Fibroblast of lung (primary cell): ENCODE measurements at places on chromosomes 7 and 10.

- no peak for DNase-seq
- H3K36me3 ChIP-seq, result no peaks in the 10 kb centered on the region
- H3K27me3 ChIP-seq, result no peaks in the 10 kb centered on the region
- no peaks in the 10 kb centered on the region for H3K4me1 ChIP-seq
- no peak overlapping the region for H3K27ac ChIP-seq
Observed at GRCh38 chr10:81909453-81909852, 34.5 kb downstream of the NRG3 start.

- no peak overlapping the region for H3K27ac ChIP-seq
- no peaks in the 10 kb centered on the region for H3K4me1 ChIP-seq
- DNase-seq, result peak; percentile 75
- H3K36me3 ChIP-seq, result no peaks in the 10 kb centered on the region
- H3K4me3 ChIP-seq, result no peak overlapping the region
Observed at GRCh38 chr7:123615344-123615743, 13.7 kb downstream of the ASB15 start.

GRCh38 chr10:9222917-9223316 is 1168.4 kb downstream of the GATA3 start:
- H3K4me1 ChIP-seq, result no peaks in the 10 kb centered on the region
- no peak overlapping the region for H3K4me3 ChIP-seq
- no peak overlapping the region for H3K27ac ChIP-seq
- DNase-seq, result peak; percentile 60

GRCh38 chr7:96136600-96137239 is 185.2 kb downstream of the SLC25A13 start:
- DNase-seq, result no peak
- H3K36me3 ChIP-seq, result no peaks in the 10 kb centered on the region
- H3K27me3 ChIP-seq, result no peaks in the 10 kb centered on the region
- no peaks in the 10 kb centered on the region for H3K4me1 ChIP-seq
- H3K27ac ChIP-seq, result no peak overlapping the region
- no peak overlapping the region for H3K4me3 ChIP-seq

DNA sequence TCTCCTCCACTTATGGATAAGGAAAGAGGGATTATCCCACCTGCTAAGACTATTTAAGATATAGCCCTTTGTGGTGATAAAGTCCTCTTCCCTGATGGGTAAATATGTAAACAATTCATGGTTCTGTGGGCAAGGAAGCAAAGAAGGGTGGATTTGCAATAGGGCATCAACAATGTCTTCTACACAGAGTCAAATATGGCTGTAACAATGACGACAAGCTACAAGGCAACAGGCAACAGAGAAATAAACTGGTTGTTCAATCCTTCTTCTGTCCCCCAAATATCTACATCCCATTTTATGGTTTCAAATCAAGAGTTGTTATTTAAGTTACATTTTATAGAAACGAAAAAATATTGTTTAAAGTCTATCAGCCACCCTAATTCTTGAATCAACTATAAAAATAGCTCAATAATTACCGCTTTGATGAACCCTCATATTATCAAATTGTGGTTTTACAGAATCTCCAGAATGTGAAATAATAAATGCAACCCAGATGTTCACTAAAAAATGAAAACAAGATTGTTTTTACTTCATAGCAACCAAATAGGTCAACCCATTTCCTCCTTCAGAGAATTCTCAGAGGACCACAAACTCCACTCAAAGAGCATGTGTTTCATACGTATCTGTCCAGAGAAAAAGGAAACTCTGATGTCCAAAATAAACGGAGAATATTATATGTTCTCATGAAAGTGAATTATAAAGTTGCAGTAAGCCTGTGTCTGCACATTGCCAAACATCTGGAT is 13.8 kb downstream of the CYTH3 start:
- no peak overlapping the region for H3K4me3 ChIP-seq
- H3K27ac ChIP-seq, result peak overlapping the region; percentile 83
- no peaks in the 10 kb centered on the region for H3K36me3 ChIP-seq
- no peaks in the 10 kb centered on the region for H3K27me3 ChIP-seq

GRCh38 chr10:60649485-60650377 is 128.5 kb upstream of the CDK1 start:
- no peaks in the 10 kb centered on the region for H3K36me3 ChIP-seq
- no peak overlapping the region for H3K27ac ChIP-seq
- H3K4me3 ChIP-seq, result no peak overlapping the region
- no peaks in the 10 kb centered on the region for H3K27me3 ChIP-seq
- no peak for DNase-seq
- H3K4me1 ChIP-seq, result no peaks in the 10 kb centered on the region

DNA sequence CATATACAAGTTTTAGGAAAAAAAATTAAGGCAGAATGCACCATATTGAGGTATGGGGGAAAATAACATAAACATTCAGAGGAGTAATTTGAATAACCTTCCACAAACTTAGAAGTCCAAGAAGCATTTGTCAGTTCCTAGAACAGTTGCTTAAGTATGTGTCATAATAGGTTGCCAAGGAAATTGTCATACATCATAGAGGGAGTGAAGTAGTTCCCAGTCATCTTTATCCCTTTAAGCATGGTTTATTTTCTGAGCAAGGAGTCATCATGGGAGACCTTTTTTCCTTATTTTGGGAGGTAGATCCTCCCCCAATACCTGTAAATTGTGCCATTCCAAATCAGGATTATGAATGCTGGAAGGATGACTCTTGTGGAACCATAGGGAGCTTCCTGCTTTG is at the start of gene SSMEM1:
TSS of gene SSMEM1 (plus strand) at position 219 of the 400 bp plus-strand sequence. CDS start at position 270, 51 bp downstream.
- peaks cover 3% of the 10 kb centered on the region for H3K36me3 ChIP-seq
- no peak within 1 kb of the TSS for H3K27ac ChIP-seq
- no peak within 1 kb of the TSS for H3K4me3 ChIP-seq
- H3K27me3 ChIP-seq, result no peaks in the 10 kb centered on the region
- peaks cover 5% of the 10 kb centered on the region for H3K4me1 ChIP-seq
- peak; percentile 72 for DNase-seq

DNA sequence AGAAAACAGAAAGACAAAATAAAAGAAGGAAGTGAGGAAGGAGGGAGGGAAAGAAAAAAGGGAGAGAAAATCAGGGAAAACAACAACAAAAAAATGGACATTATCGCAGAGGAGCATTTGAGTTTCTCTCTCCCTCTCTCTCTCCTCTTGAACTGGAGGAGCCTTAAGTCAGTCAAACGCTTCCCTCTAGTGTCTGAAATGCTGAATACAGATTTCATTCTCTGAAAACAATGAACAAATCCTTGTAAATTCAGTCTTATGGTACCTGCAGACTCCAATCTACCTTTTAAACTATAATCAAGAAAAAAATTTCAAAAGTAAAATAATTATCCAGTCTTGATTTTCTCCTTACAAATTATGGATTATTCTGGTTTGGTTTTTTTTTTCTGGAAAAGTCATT is 89.2 kb upstream of the PFKP start:
- no peak overlapping the region for H3K4me3 ChIP-seq
- H3K36me3 ChIP-seq, result no peaks in the 10 kb centered on the region
- DNase-seq, result peak; percentile 70
- no peak overlapping the region for H3K27ac ChIP-seq
- no peaks in the 10 kb centered on the region for H3K27me3 ChIP-seq

DNA sequence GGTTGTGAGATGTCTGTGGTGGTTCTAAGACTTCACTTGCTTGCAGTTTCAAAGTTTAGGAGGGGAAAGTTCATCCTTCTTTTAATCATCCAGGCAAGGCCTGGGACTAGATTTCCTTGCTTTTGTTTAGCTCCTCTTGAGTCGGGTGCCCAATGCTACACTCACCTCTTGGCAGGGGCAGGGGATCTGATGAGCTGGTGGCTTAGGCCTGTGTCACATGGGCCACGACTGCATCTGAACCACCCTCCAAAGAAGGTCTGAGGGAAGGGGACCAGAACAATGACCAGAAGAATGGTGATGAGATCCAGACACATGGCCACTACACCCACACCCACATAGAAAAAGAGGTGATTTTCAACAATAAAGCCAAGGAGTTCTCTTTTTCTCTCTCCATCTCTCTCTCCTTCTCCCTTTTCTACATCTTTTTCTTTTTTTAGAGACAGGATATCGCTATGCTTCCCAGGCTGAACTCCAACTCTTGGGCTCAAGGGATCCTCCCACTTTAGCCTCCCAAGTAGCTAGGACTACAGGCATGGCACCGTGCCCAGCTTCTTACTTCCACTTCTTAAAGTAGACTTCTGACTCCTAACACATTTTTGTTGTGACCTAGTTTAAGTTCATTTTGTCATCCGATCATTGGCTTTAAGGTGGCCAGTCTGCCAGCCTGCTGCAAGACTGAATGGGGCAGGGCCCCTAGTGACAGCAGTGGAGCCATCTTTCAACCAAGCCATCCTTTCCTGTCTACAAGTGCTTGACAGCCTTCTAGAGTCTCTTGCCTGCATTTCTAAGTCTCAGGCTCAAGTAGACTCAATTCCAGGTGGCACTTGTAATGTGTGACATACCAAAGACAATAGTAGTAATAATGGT is 350.9 kb downstream of the RNLS start:
- H3K4me3 ChIP-seq, result no peak overlapping the region
- H3K4me1 ChIP-seq, result peaks cover 6% of the 10 kb centered on the region
- H3K27me3 ChIP-seq, result no peaks in the 10 kb centered on the region
- H3K27ac ChIP-seq, result no peak overlapping the region
- no peaks in the 10 kb centered on the region for H3K36me3 ChIP-seq
- DNase-seq, result peak; percentile 58

DNA sequence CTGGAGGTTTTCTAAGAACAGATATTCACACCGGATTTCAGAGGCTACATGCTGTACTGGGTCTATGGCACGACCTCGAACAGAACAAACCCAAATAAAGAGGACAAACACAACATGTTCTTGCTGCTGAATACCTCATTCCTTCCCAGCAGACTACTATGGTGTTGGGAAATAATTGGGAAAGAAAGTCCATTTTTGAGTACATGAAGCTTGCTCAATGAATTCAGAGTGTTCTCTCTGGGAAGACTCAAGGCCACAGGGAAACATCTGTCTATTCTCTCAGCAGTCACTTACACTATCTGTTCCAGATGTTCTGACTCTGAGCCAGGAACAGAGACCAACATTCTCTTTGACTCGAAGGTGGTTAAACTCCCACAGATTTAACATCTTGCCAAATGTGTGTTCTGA is 30.9 kb downstream of the LAMB1 start:
- peaks cover 27% of the 10 kb centered on the region for H3K36me3 ChIP-seq
- H3K4me3 ChIP-seq, result no peak overlapping the region
- peaks cover 13% of the 10 kb centered on the region for H3K4me1 ChIP-seq
- DNase-seq, result peak; percentile 71
- H3K27me3 ChIP-seq, result no peaks in the 10 kb centered on the region

GRCh38 chr7:82859106-82859850 is 303.4 kb downstream of the PCLO start:
- no peak overlapping the region for H3K27ac ChIP-seq
- no peaks in the 10 kb centered on the region for H3K4me1 ChIP-seq
- no peak overlapping the region for H3K4me3 ChIP-seq
- no peaks in the 10 kb centered on the region for H3K27me3 ChIP-seq
- peak; percentile 61 for DNase-seq
- H3K36me3 ChIP-seq, result no peaks in the 10 kb centered on the region

DNA sequence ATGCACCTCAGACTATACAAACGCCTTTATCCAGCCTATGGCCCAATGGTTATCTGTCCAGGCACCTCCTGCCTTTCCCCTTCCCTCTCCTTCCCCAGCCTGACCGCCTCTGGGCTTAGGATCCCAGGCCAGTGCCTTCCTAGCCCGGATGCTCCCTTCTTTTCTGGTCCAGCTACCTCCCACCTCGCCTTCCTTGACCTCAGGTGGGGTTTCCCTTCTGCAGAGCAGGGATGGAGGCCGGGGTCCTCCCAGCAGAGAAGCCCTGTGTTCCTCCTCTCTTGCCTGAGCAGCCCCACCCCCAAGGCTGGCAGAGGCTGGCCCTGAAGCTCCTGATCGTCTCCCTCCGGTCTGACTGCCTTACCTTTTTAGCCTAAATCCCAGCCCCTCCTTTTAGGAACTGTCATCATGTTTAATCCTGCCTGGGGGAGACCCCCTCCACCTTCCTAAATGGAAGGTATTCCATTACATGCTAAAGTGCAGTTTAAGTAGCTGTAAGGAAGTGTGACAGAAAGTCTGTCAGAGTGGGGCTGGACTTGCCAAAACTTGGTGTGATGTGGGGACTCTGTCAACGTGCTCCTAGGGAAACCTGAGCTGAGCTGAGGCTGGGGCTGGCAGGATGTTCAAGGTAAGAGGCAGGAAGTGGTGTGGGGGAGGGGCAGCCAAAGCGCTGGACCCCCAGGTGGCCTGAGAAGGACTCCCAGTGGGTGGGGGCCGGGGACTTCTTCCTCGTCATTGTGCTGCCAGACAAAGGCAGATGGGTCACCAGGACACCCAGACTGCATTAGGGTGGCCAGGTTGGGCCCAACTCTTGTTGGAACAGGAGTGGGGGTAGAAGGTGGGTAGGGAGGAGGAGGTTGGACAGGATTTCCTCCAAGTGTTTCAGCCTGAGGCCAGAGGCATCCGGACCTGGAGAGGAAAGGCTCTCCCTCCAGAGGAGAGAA is 39.5 kb downstream of the LBX1 start:
- no peaks in the 10 kb centered on the region for H3K36me3 ChIP-seq
- peaks cover 6% of the 10 kb centered on the region for H3K27me3 ChIP-seq
- DNase-seq, result no peak
- no peak overlapping the region for H3K27ac ChIP-seq

DNA sequence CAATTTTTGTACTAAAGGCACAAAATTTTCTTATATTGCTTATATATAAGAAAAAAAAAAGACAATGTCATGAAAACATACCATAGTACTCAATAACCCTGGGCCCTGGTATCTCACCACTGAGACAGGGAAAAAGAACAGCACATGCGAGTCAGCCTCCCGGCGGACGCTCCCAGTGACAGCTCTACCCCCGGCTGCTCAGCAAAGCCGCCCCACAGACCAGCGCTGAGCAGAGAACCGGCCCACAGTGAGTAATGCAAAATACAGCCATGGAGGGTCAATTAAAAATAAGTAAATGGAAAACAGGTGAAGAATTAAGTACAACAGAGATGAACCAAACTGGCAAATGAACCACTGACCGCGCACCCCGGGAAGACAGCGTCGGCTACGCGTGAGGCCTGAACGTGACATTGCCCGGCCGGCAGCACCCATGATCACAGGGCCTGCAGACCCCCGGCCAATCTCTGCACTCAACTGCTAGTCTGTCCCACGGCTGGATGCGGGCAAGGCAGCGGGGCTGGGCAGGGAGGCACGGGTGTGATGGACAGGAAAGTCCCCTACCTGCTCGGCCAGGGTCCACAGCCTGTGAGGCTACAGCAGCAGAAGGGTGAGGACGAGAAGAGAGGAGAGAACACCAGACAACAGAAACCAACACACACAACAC is 175.9 kb downstream of the ZMYND11 start:
- H3K27me3 ChIP-seq, result no peaks in the 10 kb centered on the region
- DNase-seq, result peak; percentile 40
- H3K27ac ChIP-seq, result no peak overlapping the region
- H3K4me3 ChIP-seq, result no peak overlapping the region
- peaks cover 5% of the 10 kb centered on the region for H3K36me3 ChIP-seq
- H3K4me1 ChIP-seq, result peaks cover 6% of the 10 kb centered on the region

DNA sequence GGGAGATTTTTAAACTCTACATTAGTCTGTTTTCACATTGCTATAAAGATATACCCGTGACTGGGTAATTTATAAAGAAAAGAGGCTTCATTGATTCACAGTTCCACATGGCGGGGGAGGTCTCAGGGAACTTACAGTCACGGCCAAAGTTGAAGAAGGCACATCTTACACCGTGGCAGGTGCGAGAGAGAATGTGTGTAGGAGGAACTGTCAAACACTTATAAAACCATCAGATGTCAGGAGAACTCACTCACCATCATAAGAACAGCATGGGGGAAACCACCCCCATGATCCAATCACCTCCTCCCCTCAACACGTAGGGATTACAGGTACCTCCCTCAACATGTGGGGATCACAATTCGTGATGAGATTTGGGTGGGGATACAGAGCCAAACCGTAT is 129.5 kb downstream of the FGFR2 start:
- no peaks in the 10 kb centered on the region for H3K36me3 ChIP-seq
- no peaks in the 10 kb centered on the region for H3K4me1 ChIP-seq
- no peak overlapping the region for H3K4me3 ChIP-seq

GRCh38 chr7:105691082-105691679 is 109.9 kb upstream of the EFCAB10 start:
- DNase-seq, result peak; percentile 79
- H3K4me3 ChIP-seq, result peak overlapping the region; percentile 59
- peak overlapping the region; percentile 41 for H3K27ac ChIP-seq
- no peaks in the 10 kb centered on the region for H3K27me3 ChIP-seq
